ENCODE measurements at places on chromosomes 12 and 14.

- no peak for DNase-seq
These were observed 27.0 kb upstream of the CPM start for GRCh38 chr12:68959891-68960464.

GRCh38 chr12:89185181-89185580, 167.1 kb downstream of the DUSP6 start:
- DNase-seq = no peak

GRCh38 chr12:70948236-70948975, 27.9 kb upstream of the PTPRR start:
- DNase-seq = no peak

- DNase-seq = no peak
These were observed 14.1 kb upstream of the TMEM119 start for GRCh38 chr12:108611884-108612415.

DNA sequence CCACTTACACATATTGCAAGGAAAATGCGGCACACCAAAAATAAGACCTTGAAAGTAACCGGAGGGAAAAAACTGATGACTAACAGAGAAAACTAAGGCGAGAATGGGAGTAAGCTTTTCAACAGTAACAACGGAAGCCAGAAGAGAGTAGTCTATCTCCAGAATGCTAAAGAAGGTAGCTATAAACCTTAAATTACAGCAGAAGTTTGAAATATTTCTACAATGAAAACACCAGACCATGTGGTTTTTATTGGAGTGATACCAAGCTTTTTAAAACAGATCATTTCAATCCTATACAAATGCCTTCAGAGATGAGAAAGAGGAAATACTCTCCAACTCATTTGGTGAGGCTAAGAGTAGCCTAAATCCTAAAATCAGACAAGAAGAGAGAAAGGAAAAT, 209.5 kb downstream of the ANO6 start:
- no peak for DNase-seq

- no peak for DNase-seq
These were observed 190.4 kb upstream of the BCL2L14 start for GRCh38 chr12:11880381-11880780.

- no peak for DNase-seq
These were observed 8.1 kb downstream of the ITGA7 start for GRCh38 chr12:55699471-55700055.

- DNase-seq = no peak
These were observed 96.7 kb downstream of the CCER1 start for GRCh38 chr12:90858252-90858651.

GRCh38 chr12:54585243-54585642, 3.2 kb downstream of the PPP1R1A start:
- DNase-seq = no peak

DNA sequence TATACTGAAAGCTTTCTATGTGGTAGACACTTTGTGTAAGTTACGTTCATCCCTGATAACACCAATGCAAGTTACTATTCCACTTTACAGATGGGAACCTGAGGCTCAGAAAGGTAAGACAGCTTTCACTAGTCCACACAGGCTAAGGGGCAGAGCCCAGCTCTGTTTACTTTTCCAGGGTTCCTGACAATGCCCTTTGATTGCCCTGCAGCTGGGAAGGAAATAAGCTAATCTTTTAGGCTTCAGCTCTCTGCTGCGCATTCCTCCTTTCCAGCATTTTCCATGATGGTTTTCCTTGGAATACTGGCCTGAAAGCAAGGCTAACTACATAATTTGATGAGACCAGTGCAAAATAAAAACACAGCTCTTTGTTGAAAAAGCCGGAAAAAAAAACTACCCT, 185.7 kb upstream of the BTG1 start:
- DNase-seq = peak; percentile 5

DNA sequence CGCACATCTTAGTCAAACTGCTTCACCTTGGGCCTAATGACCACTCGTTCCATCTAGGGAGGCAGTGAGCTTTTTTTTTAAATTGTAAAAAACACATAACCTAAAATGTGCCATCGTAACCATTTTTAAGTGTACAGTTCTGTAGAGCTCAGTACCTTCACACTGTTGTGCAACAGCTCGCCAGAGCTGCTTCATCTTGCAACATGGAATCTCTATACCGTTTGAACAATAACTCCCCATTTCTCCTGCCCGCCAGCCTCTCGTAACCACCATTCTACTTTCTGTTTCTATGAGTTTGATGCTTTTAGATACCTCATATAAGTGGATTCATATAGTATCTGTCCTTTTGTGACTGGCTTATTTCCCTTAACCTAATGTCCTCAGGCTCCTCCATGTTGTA, 196.2 kb downstream of the CHST11 start:
- no peak for DNase-seq

DNA sequence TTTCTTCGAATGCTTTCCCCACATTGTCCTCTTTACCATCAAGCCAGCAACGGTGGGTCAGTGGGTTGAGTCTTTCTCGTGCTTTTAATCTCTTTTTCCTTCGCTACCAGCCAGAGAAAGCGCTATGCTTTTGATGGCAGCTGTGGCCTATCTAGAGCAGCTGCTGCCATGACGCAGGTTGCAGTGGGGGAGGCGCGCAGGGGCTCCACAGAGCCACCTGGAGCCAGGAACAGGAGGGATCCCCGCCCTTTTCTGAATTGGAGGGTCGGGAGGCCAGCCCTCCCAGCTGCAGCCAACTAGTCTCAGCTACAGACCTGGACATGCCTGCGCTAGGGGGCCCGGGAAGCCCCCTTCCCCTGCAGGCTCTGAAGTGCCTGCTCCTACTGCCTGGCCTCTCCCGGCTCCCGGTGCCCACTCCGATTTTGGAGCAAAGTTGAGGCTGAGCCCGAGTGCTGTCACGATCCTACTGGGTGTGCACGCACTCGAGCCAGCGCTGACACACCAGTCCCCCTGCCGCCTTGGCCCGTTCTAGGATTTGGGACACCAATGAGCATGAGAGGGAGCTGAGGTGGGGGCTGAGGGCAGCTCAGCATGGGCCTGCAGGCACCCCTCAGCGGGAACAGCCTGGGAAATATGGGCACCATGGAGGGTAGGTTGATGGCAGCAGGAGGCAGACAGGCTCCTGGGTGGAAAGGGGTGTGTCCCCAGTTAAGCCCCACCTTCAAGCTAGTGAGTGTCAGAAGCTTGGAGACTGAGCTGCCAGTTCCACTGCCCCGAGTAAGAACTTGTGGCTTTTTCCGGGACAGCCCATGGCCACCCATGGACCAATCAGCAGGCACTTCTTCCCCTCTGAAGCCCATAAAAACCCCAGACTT, 784.2 kb downstream of the SLC6A15 start:
- no peak for DNase-seq
